ENCODE measurements at places on chromosomes 4 and X.

- DNase-seq: no peak
Measured at GRCh38 chrX:24034485-24034884, 7.5 kb upstream of the KLHL15 start.

DNA sequence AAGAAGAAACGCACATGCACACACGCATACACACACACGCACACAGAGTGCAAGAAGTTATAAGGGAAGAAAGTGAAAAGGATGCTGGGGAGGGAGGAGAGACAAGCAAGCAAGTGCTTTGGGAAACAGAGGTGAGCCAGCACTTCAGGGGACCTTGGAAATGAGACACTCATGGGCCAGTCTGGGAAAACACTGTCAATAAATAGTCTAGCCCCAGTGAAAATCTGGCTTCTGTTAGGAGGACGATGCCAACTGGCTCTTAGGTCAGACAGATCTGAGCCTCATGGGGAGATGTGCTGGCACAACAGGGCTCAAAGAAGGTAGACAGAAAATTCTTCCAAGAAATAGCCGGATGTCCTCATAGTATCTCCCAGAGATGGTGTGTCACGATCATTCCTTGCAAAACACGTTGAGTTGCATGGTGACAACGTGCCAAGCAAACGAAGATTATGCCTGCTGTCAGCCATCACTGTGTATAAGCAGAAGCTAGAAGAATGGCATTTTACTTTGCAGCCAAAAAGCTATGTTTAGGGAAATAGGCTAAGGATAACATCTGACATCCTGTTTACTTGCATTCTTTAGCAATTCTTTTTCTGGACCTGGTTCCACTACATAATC, 557 bp upstream of the ARHGEF6 start:
- DNase-seq: no peak

DNA sequence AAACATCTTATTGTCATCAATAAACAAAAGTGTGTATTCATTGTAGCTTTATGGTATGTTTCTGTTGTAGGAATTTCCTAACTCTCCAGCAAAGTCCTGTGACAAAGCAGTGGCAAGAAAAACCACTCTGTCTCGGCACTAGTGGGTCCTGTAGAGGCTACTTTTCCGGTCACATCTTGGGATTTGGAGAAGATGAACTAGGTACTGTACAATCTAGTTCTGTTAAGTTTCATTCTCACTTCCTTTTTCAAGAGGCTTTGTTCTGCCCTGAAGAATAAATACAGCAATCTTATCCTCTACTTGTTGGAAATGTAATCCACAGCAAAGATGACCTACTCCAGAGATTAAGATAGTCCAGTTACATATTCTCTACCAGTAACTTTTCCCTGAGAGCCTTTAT, 69.3 kb downstream of the HHIP start:
- DNase-seq: no peak

DNA sequence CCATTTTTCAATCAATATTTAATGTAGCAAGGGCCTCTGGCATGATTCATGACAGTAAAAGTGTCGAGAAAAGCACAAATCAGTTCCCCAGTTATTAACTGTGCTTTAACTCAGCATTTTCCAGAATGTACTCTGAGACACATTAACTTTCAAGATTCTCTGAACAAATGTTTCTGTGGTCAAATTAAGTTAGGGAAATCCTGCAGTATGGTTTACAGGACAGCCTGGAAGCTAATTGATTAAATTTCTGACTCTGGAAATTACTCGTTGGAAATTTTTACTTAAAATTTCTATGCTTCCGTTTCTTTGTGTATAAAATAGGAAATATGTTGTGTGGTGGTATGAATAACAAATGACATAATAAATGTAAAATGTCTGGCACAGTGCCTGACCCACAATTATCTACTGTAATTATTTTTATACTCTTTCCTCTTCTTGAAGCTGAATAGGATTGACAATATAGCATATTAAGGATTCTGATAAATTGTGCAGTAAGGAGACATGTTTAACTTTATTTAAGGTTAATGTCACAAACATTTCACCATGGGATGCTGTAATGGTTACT, 33.7 kb downstream of the STK32B start:
- DNase-seq: no peak

DNA sequence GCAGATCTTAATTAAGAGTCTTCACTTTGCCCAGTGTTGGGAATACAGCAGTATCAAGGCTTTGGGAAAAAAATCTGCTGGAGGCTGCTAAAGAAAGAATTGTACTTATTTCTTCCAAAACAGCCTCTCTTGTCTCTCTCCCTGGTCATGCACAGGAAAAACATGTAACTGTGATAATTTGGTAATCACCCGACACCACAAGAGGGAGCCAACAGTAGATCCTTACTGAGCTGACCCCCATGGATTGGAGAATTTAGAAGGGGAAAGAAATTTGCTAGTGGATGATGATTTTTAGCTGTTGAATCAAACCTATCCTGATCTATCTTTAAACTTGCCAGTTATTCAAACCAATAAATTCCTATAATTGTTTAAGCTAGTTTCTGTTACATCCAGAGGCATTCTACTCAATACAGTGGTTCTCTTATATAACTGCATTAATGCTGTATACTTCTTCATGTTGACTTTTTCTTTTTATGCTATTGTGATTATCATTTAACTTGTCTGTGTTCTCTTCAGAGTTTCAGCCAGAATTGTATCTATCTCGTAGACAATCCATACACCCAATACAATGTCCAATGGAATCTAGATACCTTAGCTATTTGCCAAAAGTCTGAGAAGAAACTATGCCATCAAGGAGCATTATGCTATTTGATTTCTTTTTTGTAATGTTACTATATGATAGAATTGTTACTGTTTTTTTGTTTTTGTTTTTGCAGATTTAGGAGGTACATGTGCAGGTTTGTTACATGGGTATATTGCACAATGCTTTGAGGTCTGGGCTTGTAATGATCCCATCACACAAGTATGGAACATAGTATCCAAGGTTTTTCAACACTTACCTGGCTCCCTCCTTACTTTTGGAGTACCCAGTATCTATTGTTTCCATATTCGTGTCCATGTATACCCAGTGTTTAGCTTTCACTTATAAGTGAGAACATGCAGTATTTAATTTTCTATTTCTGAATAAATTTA, 31.3 kb upstream of the ARHGEF38 start:
- no peak for DNase-seq

- no peak for DNase-seq
Measured at GRCh38 chrX:129690435-129690834, 35.7 kb upstream of the APLN start.

DNA sequence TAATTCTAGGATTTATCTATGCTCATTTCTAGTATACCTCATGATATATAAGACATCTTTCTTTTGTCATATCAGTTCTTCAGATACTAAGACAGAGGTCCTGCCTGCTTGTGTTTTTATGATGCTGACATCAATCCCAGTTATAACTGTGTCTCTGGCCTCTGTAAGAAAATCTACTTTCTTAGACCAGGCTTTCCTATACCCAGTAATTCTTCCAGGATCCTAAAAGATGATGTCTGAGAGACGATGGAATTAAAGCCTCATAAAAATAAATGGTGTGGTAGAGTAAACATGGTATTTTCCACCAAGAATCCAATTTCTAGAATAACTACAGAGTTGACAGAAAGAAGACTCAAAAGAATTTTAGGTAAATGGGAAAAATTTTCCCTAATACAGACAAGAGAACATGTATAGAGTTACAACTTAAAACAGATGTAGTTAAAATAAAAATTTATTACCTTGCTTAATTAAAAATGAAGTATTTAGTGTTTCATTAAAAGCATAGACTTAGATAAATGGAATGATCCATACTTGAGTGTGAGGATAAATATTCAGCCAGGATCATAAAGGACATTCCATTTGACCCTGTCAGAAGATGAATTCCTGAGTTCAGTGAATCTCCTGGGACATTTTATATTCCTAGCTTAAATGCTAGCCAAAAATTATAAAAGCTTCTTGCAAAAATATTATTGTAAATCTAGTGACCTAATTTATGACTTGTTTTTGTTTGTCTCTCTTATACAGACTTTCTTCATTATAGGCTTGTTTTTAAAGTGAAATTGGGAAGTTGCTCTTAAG, 137.4 kb downstream of the PDLIM5 start:
- no peak for DNase-seq

GRCh38 chr4:185945906-185946305, 123.0 kb upstream of the TLR3 start:
- no peak for DNase-seq

DNA sequence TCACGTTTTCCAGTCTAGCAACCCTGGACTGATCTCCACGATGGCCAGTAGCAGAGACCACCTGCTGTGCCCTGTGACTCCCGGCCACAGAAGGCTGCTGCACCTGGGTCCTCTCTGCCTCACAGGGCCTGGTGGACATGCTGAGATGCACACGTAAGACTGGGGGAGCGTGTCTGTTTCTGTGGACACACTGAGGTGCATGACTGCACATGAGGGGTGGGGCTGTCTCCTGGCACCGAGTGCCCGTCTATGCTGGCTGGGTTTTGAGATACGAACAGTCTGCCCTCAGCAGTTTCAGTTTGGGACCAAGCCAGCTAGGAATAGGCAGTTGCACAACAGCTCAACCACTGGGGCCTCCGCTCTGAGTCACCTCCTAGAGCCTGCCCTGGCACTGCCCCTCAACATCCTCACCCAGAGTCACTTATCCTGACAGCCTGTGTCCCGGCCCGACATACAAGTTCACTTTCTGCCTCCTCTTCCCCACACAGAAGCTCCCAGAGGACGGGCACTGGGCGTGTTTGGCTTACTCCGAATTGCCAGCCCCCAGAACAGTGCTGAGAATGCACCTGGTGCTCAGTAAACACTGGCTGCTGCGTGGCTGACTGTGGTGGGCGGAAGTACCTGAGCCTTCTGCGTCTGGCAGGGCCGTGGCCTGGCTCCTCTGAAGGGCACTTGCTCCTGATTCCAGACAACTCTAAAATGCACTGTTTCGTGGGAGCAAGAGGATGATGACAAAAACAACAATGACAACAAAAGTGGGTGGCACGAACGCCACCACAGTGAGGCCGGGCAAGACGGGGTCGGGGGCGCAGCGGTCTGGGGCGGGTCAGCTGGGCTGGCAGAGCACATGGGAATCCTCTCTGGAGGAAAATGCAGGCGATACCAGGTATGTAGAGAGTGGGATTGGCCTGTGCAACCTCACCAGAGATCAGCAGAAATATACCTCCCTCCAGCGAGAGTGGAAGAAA, 30.9 kb downstream of the RNF212 start:
- no peak for DNase-seq

DNA sequence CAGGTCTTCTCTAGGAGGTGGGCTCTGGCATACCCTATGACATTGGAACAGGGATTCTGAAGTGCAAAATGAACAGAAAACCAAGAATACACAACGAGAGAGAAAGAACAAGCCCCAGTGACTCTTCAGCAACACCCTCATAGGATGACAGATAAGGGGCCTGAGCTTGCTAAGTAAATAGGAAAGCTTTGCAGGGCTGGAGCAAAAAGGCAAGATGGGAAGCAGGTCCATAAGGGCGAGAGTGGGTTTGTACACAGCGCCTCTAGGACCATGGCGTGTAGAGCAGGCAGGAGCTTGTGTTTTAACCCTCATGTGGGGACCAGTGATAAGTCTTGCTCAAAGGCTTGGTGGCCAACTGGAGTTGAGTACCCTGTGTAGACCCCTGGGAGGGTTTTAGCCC, 45.8 kb downstream of the NELFA start:
- no peak for DNase-seq

- DNase-seq: no peak
Measured at GRCh38 chrX:17527922-17528321, 152.9 kb downstream of the NHS start.

GRCh38 chr4:88880501-88881226, 176.3 kb downstream of the FAM13A start:
- DNase-seq: no peak

- no peak for DNase-seq
Measured at GRCh38 chr4:85587952-85588351, 113.0 kb downstream of the ARHGAP24 start.

DNA sequence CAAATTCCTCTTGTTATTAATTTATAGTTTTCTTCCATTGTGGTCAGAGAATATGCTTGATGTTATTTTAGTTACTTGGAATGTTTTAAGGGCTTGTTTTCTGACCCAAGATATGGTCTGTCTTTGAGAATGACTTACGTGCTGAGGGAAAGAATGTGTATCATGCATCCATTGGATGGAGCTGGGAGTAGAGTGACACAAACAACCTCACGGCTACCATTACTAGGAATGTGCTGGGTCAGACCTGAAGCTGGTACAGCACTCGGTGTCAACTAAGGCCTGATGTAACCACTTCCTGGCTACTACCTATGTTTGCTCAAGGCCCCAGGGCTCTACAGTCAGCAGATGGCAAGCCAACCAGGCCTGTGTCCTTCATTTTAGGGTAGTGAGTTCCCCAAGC, 257.8 kb downstream of the FAT4 start:
- DNase-seq: no peak

GRCh38 chrX:154654925-154655324, 1.5 kb upstream of the CTAG2 start:
- DNase-seq: no peak

DNA sequence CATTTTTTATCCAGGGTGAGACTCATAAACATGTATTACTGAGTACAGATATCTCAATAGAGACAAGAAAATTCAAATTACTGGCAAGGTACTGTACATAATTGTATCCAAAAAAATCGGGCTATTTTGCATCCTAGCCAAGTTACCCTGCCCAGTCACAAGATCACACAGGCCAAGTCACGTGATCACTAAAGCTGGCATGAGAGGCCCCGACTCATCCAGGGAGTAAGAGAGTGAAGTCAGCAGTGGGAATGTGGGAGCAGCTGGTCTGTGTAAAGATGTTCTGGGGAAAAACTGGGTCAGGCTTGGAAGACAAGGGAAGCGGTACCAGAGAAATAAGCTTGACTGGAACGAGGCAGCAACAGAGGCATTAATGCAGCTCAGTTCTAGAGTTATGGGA, 119.3 kb upstream of the STS start:
- DNase-seq: no peak

GRCh38 chrX:96833333-96833732, 50.4 kb upstream of the RPA4 start:
- DNase-seq: no peak

GRCh38 chr4:14115106-14115505, 487.6 kb upstream of the BOD1L1 start:
- no peak for DNase-seq

- no peak for DNase-seq
Measured at GRCh38 chr4:38161208-38162113, 201.3 kb downstream of the PTTG2 start.

- no peak for DNase-seq
Measured at GRCh38 chrX:15315509-15315908, at the start of gene ASB11. Gene ASB11 (minus strand): TSS chrX:15315640. CDS start chrX:15315605, 35 bp downstream.

DNA sequence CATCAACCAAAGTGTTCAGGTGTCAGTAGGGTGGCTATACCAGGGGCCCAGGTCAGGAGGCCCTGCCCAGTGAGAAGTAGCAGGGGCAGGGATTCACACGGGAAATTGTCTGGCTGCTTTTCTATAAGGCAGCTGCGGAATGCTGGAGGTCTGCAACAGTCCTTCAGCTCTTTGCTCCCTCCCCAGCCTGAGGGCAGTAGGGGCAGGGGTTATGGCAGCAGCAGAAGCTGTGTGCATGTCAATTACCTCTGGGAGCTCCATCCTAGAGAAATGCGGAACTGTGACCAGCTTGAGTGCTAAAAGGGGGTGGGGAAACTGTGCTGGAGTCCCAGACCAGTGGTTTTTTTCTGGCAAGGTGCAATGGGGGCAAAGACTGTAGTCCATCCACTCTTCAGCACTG, 810.4 kb downstream of the PCDH7 start:
- no peak for DNase-seq

Measured in activated CD4-positive, alpha-beta T cell treated with anti-CD3 and anti-CD28 coated beads for 1 hour (primary cell).